GM20000 (cell line): ENCODE measurements at places on chromosomes 2 and 18.

DNA sequence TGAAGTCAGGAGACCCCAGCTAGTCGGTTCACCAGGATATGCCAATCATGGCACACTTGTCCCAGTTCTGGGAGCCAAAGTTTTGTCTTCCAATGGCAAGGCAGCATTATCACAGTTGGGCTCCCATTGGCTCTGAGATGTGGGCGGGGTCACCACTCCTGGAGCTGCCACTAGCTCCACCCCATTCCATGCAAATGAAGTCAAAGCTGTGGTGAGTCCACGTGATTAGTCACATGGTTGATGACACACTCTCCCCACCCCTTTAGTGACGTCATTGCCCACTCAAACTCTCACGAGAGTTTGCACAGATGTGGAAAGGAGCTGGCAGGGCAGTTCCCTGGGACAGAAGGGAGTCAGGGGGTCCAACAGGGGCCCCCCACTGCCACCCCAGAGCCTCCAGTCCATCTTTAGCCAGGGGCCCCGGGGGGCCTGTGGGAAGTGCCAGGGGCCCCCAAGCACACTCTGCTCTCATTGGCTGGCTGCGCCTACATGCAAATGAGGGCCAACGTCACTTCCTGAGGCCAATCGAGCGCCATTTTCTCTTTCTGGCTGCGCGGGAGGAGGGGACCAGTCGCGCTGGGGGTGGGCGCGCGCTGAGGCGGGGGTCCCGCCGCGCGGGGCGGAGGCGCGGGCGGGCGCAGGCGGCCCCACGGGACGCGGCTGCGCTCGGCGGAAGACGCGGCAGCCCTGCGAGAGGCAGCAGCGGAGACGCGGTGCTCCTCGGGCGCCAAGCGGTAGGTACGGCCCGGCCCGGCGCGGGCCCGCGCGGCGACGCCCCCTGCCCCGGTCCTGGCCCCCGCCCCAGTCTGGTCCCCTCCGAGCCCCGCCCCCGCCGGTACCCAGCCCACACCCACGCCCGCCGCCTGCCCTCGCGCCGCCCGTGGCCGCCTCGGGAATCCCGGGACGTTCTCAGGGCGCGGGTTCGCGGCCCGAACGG, at the start of gene ADNP2:
ADNP2 (plus strand) TSS at position 524 of the 937 bp plus-strand sequence. CDS start 8,281 bp downstream, outside the sequence.
- peak; percentile 91 for DNase-seq

DNA sequence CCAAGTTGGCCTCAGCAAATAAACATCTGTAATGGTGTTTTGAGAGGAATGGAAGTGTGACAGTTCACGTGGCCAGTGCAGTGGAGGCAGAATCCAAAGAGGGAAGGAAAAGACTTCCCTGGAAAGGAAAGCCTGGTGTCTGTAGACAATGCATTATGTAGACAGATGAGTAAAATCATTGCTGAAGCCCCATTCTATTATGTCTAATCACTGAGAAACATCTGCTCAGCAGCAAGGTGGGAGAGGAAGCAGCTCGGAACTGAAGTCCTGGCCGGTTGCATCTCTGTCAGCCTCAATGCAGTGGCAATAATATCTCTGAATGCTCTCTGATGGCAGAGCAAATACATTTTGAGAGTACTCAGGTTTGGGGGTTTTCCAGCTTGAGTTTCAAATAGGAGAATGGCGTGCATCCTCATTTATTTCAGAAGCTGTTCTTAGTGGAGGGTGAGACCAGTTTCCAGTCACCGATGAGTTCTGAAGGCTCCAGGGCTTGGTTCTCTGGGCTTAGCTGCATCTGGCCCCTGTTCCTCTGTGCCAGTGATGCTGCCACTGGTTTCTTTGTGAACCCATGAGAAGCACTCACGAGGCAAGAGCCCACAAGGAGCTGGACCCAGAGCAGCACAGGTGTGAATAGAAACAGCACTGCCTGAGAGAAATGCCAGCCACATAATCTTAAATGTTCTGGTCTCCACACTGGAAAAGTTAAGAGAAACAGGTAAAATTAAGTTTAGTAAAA, 63.3 kb downstream of the RPIA start:
- peak; percentile 49 for DNase-seq

GRCh38 chr18:67938660-67939059, 422.1 kb upstream of the DSEL start:
- DNase-seq = no peak

DNA sequence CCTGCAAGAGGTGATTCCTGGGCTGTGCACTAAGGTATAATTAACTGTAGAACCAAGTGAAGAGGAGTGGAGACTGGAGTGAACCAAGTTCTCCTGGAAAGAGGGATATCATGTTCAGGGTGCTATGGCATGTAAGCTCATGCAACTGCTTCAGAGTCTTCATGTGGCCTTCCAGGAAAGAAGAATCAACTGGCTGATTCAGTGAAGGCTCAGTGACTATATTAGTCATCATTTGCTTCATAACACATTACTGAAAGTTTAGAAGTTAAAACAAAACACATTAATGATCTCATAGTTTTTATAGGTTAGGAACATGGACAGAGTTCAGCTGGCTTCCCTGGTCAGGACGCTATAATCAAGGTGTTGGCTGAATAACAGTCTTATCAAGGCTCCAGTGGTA, 1200.8 kb upstream of the GYPC start:
- DNase-seq = no peak

- no peak for DNase-seq
Measured at GRCh38 chr2:153074207-153074606, 355.8 kb downstream of the ARL6IP6 start.

GRCh38 chr2:168571061-168571460, 115.0 kb downstream of the CERS6 start:
- no peak for DNase-seq

- no peak for DNase-seq
Measured at GRCh38 chr18:6732952-6733351, 3.4 kb downstream of the ARHGAP28 start.
